ENCODE measurements at places on chromosomes 12 and 14.
A peak's percentile ranks its signal among the peaks of the same experiment; 100 is the strongest.

- DNase-seq: peak; percentile 69
Measured at GRCh38 chr12:15584366-15585041, 204.7 kb downstream of the EPS8 start.

DNA sequence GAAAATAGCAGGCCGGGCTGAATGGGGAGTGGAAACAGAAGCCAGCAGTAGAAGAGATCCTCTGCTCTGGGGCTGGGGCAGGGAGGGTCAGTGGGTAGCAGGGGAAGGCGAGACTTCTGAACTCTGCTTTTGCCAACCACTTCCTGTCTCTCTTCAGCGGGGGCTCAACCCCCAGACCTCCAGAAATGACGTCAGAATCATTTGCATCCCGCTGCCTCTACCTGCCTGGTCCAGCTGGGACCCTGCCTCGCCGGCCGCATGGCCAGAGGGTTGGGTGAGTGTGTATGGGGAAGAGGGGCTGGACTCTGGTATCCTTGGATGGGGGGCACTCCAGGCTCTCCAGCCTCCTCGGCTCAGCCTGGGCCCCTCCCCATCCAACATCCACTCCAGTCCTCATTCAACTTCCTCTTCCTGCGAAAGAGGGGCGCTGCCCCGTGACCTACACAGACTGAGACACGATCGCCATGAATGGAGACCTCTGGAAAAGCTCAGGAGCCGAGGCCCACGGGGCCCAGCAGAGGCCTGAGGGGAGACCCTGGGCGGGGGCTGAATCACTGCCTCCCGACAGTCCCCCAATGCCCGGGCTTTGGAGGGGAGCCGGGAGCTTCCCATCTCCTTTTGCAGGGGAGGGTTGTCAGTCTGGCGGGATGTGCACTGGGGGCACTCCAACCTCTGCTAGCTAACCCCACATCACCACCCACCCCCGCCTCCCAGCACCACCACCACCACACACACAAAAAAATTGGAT lies 458 bp upstream of the HOXC4 start:
- no peak for DNase-seq

- DNase-seq: no peak
Measured at GRCh38 chr14:87196436-87196835, 796.5 kb downstream of the GALC start.

DNA sequence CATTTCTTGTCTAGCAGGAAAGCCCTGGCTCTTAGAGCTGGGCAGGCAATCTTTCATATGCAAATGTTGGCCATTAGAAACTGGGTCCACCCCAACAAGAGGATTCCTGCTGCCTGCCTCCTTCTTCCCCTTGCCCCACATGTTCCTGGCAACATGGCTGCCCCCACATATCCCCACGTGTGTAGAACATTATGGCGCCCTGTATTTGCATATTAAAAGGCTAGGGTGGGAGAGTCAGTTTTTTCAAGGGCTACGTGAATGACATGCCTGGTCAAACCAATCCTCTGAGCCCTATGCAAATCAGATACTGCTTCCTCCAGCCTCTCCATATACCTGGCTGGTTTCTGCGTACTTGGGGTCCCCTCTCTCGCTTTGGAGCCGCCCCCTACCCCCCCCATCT lies 514.0 kb downstream of the FUT8 start:
- DNase-seq: no peak

GRCh38 chr12:48165089-48165981 lies 8.0 kb upstream of the ASB8 start:
- no peak for DNase-seq

- no peak for DNase-seq
Measured at GRCh38 chr12:122227341-122227740, 1.5 kb upstream of the DIABLO start.
